H1 (cell line): ENCODE measurements at places on chromosomes 16 and 17. TPM values are rescaled to one million over a fixed set of nuclear protein-coding genes. Genes with fewer than 3 reads are reported as not detected.

GRCh38 chr16:81431554-81432353 is 12.9 kb upstream of the CMIP start:
- no peak for DNase-seq

GRCh38 chr16:89672177-89672941 is 14.1 kb upstream of the CDK10 start:
- no peak for DNase-seq

DNA sequence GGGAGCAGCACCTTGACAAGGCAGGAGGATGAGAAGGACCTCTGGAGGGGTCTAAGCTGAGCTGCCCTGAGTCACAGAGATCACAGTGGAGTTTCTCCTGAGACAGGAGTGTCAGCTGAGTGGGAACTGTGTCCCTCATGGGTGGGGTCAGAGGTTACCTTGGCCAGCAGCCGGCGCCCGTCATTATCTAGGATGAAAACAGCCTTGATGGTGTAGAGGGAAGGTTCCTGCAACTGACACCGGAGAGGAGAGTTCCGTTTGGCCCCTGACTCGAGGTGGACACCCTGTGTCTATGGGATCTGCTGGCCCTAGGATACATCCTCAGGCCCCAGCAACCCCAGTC is 933 bp downstream of the COPZ2 start:
- no peak for DNase-seq

GRCh38 chr16:5378531-5378930 is 280.9 kb upstream of the EEF2KMT start:
- no peak for DNase-seq

DNA sequence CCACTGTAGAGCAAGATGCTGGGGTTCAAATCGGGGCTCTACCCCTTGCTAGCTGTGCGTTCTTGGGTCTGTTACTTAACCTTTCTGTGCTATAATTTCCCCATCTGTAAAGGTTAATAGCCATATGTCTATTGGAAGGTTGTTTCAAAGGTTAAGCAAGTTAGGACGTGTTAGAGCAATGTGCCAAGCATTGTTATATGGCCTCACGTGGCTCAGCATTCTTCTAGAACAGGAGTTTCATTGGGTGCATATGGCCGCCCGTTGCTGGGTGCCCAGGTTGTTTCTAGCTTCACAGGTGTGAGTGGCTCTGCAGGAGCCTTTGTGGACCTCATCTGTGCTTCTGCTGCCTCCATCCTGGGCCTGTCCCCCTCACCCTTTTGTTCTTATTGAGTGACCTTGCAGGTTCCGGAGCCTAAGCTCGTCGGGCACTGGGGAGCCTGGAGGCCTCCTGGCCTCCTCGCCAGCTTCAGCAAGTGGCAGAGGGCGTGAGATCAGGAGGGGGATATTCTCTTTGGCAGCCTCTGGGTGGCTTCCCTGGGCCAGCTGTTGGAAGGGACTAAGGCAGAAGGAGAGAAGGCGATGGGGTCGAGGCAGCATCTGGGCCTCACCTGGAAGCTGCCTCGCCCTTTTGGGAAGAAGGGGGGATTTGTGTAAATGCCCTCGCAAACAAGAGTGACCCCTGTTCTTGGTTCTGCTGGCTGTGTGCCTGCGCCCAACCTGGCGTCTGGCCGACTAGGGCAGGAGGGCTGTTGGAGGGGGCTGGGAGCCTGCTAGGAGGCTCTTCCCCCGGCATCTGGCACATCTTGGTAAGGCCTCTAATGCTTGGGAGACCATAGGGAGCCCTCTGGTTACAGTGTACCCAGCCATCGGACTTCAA is 80.2 kb upstream of the CIBAR2 start:
- DNase-seq, result no peak

XAF1 gene
- polyA plus RNA-seq, result not detected in 2 replicates

DRC3 gene
- polyA plus RNA-seq, result 0.22 and 0.59 TPM in 2 replicates

ITGB3 gene
- 0.08 and 0.09 TPM in 2 replicates for polyA plus RNA-seq

POLR3K gene
- polyA plus RNA-seq, result 76.5 and 80.5 TPM in 2 replicates

ZNF385C gene
- 6.1 and 7.3 TPM in 2 replicates for polyA plus RNA-seq

AIPL1 gene
- polyA plus RNA-seq, result 0.56 and 0.89 TPM in 2 replicates
